ENCODE measurements at places on chromosomes 2 and 18. TPM values are rescaled to one million over a fixed set of nuclear protein-coding genes. Genes with fewer than 3 reads are reported as not detected.

GCG gene
- total RNA-seq: not detected

ANKRD62 gene
- total RNA-seq: not detected

CDH19 gene
- total RNA-seq: 51.7 TPM

HOXD12 gene
- not detected for total RNA-seq

GAL3ST2 gene
- not detected for total RNA-seq

FAM161A gene
- 2.6 TPM for total RNA-seq

SMARCAL1 gene
- 11.5 TPM for total RNA-seq

DSC3 gene
- total RNA-seq: not detected

CHRNG gene
- not detected for total RNA-seq

CFLAR gene
- total RNA-seq: 208 TPM

LYPD1 gene
- 1.8 TPM for total RNA-seq

BAZ2B gene
- total RNA-seq: 53.3 TPM

CENPA gene
- 9.6 TPM for total RNA-seq

TCF7L1 gene
- total RNA-seq: 6.5 TPM

TMEM198 gene
- total RNA-seq: 0.65 TPM

MARCHF4 gene
- not detected for total RNA-seq

ABCG5 gene
- total RNA-seq: not detected

MFF gene
- total RNA-seq: 117 TPM

PPIG gene
- 44.4 TPM for total RNA-seq

CEP68 gene
- 23.3 TPM for total RNA-seq

TRAPPC8 gene
- total RNA-seq: 29.4 TPM

MC4R gene
- total RNA-seq: not detected

SLC9A4 gene
- not detected for total RNA-seq

COL4A3 gene
- 2.0 TPM for total RNA-seq

TUBB8B gene
- not detected for total RNA-seq

CYRIA gene
- total RNA-seq: 4.2 TPM

FBXO15 gene
- 0.67 TPM for total RNA-seq

CIB4 gene
- not detected for total RNA-seq

CFAP65 gene
- not detected for total RNA-seq

KIF3C gene
- total RNA-seq: 1.6 TPM

SCN3A gene
- 0.58 TPM for total RNA-seq

SFT2D3 gene
- total RNA-seq: 2.4 TPM

ECEL1 gene
- 0.20 TPM for total RNA-seq

LRATD1 gene
- total RNA-seq: 2.8 TPM
